ENCODE measurements at places on chromosomes 7 and 10.
A peak's percentile ranks its signal among the peaks of the same experiment; 100 is the strongest.

GRCh38 chr10:103822107-103822716 lies 33.2 kb downstream of the SH3PXD2A start:
- no peak for DNase-seq

- no peak for DNase-seq
Observed at GRCh38 chr7:44324204-44324480, 1.3 kb downstream of the CAMK2B start.

GRCh38 chr10:7405637-7406036 lies 5.2 kb downstream of the SFMBT2 start:
- no peak for DNase-seq

GRCh38 chr10:70759781-70760180 lies 25.4 kb downstream of the TBATA start:
- peak; percentile 13 for DNase-seq

- peak; percentile 15 for DNase-seq
Observed at GRCh38 chr10:111128331-111129180, 51.7 kb downstream of the ADRA2A start.

DNA sequence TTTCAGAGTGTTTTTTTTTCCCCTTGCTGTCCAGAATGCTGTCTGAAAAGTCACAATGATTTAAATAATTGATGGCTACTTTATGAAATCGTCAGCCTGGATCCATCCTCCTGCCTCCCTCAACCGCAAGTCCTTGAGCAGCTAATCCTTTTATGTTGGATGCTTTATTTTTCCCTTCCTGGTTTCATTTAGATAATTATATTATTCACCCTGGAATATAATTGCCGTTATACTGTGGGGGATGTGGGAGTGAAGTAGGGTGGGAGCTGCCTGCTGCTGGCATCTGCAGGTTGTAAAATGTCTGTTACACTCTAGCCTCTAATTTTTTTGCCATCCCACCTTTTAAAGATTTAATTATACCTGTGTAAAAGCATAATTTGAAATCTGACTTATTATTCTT lies 290.5 kb upstream of the LRGUK start:
- no peak for DNase-seq

GRCh38 chr7:39051707-39052106 lies 74.0 kb downstream of the POU6F2 start:
- DNase-seq: no peak

GRCh38 chr7:7051206-7051877 lies 131.0 kb upstream of the C1GALT1 start:
- no peak for DNase-seq

- no peak for DNase-seq
Observed at GRCh38 chr10:73932620-73933112, 21.7 kb downstream of the PLAU start.

- no peak for DNase-seq
Observed at GRCh38 chr10:35316218-35316967, 19.9 kb upstream of the CCNY start.

DNA sequence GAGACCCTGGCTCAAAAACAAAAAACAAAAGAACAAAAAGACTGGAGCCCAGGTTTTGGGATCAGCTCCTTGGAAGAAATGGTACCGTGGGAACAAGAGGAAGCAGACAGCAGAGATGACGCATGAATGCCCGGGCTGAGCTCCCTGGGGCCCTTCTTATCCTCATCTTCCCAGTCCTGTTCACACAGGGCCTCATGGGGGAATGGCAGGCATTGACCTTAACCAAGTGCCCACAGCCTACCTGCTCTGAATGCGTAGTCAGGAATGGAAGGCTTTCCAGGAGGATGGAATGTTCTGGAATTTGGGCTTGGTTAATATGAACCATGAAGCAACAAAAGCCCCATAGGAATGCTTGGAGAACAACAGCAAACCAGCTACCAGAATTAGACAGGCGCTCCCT lies 154.7 kb downstream of the PRPF18 start:
- DNase-seq: no peak

DNA sequence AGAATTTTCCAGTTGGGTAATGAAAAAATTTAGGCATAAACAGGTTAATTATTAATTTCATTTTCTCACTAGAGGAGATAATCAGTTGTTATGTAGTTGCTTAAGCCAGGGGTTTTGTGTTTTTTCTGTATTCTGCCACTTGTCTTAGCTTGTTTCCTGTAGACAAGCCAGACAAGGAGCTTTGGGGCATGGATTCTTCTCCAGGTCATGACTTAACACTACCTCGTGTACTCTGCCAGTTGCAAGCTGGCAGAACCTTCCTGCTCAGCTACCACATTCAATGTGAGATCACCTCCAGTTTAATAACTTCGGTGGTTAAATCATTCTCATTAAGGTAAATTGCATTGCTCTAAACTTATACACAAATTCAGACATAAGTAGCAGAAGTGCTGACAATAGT lies 1.8 kb downstream of the CCM2 start:
- no peak for DNase-seq

- peak; percentile 36 for DNase-seq
Observed at GRCh38 chr7:155356323-155357105, 58.8 kb downstream of the INSIG1 start.

- no peak for DNase-seq
Observed at GRCh38 chr10:79342811-79343561, 4.3 kb upstream of the PPIF start.

DNA sequence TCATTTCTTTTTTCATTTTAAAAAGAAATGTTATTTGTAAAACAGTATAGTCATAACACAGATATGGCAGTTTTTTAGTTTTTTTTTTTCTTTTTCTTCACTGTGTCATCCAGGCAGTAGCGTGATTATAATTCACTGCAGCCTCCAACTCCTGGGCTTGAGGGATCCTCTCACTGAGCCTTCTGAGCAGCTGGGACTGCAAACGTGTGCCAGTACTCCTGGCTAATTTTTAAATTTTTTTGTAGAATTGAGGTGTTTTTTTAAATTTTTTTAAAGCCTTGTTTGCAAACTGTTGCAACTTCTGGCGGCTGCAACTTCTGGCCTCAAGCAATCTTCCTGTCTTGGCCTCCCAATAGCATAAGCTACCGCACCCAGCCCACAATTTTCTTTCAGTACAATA lies 63.0 kb downstream of the HELLS start:
- DNase-seq: no peak

DNA sequence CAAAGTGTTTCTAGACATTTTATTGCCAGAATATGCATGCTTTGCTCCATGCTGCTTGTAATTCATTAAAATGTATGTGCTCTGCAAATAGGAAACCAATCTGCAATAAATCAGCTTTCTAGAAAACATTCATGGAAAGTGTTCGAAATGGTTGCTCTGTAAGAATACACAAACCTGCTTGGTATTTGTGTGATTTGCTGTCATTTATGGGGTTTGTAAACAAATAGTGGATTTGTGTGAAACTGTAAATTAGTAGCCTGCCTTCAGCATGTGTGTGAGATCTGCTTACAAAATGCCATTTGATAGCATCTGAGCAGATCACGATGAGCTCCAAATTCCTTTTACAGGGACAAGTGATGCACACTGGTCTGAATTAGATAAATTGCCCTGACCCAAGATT lies 219.0 kb upstream of the CSTF2T start:
- DNase-seq: no peak

- no peak for DNase-seq
Observed at GRCh38 chr7:80869106-80869784, 49.6 kb downstream of the SEMA3C start.

DNA sequence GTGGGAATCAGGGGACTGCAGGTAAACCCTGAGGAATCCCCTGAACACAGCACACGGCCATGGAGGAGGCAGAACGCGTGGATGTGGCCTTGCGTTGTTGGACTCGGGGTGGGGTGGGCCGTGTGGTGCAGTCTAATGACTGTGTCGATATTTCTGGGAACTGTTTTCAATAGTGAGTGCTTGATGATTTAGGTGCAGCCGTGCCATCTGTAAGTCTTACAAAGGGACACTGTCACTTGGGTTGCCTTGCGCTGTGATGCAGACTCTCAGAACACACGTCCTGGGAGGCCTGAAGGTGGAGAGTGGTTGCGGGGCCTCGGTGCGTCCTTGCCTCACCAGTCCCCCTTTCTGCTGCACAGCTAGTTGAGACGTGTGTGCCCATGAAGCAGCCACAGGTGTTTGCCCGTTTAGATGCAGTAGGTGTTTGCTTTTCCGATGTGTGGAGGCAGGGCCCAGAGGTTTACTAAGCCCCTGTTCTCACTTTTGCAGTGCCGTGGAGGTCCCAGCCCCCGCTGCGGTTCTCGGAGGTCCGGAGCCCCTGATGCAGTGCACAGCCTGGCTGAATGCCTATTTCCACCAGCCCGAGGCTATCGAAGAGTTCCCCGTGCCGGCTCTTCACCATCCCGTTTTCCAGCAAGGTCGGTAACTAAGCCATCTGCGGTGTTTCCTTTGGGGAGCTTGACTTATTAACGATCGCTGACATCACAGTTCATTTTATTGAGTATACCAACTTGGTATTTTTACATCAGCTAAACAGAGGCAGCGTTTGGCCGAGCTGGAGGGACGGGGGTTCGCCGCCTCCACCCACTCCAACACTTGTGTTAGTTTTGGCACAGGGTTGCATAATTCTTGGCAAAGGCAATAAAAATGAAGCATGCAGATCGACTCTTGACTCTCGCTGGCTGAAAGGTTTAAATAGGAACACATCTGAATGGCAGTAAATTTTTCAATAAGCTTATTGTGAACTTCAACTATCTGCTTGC lies 240.7 kb downstream of the MGMT start:
- peak; percentile 27 for DNase-seq

- DNase-seq: no peak
Observed at GRCh38 chr7:117908031-117908795, 35.0 kb upstream of the CTTNBP2 start.

DNA sequence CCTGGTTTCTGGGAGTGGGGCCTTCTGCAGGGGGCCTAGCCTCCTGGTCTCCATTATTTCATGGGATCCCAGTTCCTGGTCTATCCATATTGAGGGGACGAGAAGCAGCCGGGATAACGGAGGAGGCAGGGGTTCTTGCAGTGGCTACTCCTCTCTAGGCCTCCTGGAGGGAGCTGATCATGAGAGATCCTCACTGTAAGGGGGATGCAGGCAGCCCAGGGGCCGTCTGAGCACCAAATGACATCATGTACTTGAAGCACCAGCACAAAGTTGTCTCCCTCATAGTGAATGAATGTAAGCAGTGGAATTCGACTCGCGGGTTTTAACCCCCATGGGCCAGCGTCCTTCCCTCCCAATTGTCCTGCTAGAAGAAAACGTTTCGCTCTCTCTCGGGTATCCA lies 964 bp upstream of the ADCY1 start:
- DNase-seq: no peak

DNA sequence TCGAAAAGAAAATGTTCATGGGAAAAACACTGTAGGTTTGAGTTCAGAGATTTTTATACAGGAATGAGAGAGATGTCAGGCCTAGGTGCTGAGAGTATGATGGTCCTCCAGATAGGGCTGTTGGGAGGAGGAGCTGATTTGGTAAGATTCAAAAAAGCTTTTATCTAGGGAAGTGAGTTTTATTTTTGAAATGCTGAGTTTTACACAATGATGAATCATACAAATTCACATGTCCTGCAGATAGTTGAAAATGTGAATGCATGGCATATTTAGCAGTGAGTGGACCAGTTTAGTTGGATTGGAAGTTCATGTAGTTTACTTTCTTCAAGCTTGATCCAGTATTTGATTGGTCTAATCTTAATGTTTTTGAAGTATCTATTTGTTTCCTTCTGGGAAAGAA lies 154.8 kb downstream of the LRRC4 start:
- peak; percentile 47 for DNase-seq

DNA sequence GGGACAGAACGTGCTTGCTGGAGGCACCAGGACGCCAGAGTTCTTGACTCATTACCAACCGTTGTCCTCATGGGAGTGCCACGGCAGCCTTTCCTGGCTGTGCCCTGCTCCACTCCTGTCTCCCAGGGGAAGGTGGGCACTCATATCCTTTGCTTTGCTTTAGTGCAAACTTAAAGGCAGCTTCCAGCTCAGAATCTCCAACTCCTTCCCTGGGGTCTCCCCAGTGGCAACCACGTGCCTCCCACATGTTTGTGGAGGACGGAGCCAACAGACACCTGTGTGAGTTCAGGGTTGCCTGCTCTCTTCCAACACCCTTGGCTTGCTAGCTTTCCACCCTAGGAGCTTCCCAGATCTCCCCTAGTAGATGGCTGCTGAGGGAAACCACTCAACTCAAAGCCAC lies 52.0 kb upstream of the HMX3 start:
- DNase-seq: no peak

DNA sequence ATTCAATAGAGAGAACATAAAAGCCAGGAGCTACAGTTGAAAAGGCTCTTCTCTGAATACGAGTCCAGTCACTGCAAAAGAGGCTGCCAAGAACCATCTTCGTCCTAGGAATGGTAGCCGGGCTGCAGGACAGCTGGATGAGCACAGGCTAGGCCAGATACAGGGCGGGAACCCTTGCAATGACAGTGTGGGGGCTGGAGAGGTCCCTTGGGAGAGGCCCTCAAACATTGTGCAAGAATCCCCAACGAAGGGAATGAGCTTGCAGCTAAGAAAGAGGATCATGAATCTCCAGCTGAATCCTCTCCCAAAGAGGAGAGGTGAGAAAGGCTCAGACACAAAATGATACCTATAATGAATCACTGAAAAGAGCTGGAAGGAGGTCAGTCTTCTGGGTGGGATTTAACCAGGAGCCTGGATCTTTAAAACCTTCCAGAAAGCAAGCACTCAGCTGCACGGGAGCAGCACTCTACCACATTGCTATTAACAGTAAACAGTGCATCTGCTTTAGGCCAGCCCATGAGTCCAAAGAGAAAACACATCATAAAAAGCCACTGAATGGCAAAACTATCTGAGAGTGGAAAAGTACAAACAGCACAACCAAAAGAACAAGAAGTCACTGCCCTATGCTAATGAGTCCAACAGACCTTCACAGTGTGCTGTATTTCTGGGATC lies 287.9 kb downstream of the TNS3 start:
- DNase-seq: peak; percentile 38

GRCh38 chr7:98922392-98923187 lies 44.3 kb downstream of the TRRAP start:
- peak; percentile 87 for DNase-seq

DNA sequence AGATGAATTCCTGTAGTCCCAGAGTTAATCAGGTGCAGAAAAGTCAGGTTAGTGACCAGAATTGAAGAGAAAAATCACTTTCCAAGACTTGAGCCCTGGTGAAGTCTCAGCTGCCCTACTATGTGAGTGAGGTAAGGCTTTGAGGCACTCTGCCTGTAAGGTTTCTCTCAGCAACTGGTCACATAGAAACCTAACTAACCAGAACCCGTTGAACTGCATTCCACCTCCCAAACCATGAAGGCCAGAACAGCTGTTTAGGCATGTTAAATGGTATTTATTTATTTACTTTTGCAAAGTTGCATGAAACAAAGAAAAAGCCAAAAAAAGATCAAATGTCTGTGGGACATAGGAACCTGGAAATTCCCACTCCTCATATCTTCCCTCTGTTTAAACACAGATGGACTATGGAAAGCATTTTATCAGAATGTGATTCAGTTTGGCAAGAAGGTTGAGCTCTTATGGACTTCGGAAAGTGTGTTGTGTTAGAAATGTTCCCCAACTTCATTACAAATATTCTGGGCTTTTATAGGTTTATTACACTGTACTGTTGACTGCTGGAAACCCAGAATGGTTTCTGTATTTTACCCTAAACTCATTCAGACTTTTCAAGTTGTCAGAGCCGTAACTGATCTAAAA lies 12.8 kb upstream of the GPR85 start:
- no peak for DNase-seq

Data from fibroblast of skin of scalp (primary cell).